ENCODE measurements at places on chromosomes 6 and 20. TPM values are rescaled to one million over a fixed set of nuclear protein-coding genes. Genes with fewer than 3 reads are reported as not detected.

DNA sequence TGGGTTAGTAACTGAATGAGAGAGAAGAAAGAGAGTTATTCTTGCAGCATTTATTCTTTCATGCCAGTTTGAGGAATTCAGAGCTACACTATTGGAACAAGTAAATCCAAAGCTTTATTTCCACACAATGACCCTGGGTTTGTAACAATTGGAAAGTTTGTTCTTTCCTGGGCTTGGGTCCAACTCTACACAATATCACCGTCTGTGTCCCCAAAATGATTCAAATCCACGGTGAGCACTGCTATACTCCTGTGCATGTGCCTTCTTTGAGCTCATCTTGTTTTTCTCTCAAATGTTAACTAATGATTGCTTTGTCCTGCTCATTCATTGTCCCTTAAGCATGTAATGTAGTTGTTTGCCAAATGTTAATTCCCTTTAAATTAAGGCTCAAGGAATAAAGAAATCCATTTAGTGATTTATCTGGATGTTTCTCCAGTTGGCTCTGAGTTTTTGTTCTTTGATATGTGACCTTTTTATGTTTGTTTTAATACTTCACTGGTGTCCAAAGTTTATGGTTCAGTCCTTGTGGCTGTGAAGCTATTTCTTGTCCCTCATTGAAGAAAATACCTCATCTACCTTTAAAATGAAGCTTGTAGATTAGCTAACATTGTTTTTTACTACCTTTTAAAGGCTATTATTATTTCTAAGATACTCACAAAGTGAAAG lies 20.5 kb upstream of the CRISP3 start:
- no peak for DNase-seq
- H3K27me3 ChIP-seq = no peaks in the 10 kb centered on the region
- H3K4me3 ChIP-seq = no peak overlapping the region
- H3K36me3 ChIP-seq = no peaks in the 10 kb centered on the region
- no peaks in the 10 kb centered on the region for H3K4me1 ChIP-seq

DNA sequence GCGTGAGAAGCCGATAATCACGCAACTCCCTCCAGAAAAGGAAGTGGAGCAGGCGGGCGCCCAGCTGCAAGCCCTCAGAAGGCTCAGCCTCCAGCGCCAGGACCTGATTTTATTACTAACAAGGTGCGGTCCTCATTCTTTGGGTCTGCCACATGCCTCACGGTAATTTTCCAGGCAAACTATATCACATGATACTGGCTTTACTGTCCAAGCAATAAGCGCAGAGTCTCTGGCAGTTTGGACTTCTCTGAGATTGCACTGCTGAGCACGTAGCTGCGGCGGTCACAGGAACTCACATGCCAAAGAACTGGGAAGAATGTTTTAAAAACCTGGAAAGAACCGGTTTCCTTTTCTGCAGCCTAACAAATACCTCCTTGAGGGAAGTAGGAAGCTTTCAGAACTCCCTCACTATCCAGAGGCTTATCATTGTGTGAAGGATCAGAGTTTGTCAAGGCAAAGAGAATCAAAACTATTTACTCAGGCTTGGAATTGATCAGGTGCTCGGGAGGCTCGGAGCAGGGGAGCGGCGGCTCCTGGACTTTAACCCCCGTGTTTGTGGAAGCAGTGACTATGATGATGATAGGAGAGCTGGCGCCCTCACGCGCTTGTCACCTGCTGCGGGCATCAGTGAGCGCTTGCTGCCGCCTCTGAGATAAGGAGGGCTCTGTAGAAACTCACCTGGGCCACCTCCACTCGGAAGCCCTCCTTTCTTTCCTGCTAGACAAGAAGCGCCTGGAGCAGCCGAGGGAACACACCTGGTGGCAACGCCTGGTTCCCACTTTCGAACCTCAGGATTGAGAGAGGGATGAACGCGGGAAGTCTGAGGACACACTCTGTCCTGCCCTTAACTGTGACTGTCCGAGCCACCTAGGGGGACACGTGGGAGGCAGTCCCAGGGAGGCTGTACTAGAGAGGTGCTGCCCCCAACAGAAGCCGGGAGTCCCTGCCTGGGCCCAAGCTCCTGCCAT lies 27.2 kb upstream of the SYNJ2 start:
- no peak overlapping the region for H3K4me3 ChIP-seq
- no peak for DNase-seq
- peaks cover 17% of the 10 kb centered on the region for H3K27me3 ChIP-seq
- no peak overlapping the region for H3K27ac ChIP-seq
- H3K36me3 ChIP-seq = peaks cover 10% of the 10 kb centered on the region

- H3K36me3 ChIP-seq = peaks cover 3% of the 10 kb centered on the region
- H3K4me1 ChIP-seq = no peaks in the 10 kb centered on the region
- no peak for DNase-seq
- peaks cover 5% of the 10 kb centered on the region for H3K27me3 ChIP-seq
Observed at GRCh38 chr6:119482850-119483285, 133.3 kb upstream of the MAN1A1 start.

DNA sequence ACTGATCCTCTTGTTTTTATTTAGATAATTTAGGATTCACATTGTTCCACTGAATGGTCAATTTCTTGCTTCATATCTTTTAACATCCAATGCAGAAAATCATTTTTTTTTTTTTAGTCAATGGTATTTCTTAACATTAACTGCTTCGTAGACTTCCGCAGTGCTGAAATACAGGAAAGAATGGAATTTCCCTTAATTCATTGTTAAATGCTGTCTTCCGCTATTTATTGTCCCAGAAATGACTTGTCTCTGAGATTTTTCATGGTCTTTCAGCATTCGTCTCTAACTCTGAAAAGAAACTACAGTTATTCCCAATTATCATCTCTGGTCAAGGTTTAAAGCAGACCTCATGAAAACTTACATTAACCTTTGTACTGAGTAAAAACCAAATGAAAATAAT lies 1029.1 kb upstream of the MANEA start:
- no peak overlapping the region for H3K4me3 ChIP-seq
- H3K36me3 ChIP-seq = no peaks in the 10 kb centered on the region
- DNase-seq = no peak
- no peak overlapping the region for H3K27ac ChIP-seq

DNA sequence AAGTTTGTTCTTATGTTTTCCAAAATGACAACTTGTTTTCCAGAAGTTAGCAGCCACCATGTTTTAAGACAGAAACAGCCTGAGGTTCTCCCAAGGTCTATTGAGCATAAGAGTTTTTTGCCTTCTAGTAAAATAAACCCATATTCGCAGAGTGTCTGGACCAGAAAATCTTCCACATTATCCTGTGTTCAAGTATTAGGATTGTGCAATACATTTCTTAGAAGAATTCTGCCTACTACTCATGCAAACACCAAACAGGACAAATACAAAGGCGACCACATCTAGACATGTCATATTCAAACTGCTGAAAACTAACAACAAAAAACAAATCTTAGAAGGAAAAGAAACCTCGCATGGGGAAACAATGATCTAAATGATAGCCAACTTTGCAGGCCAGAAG lies 145.4 kb upstream of the AHI1 start:
- H3K36me3 ChIP-seq = peaks cover 8% of the 10 kb centered on the region
- no peak overlapping the region for H3K4me3 ChIP-seq
- no peaks in the 10 kb centered on the region for H3K27me3 ChIP-seq
- DNase-seq = no peak
- no peak overlapping the region for H3K27ac ChIP-seq

GRCh38 chr6:39416728-39417127 lies 94.2 kb upstream of the KCNK16 start:
- no peaks in the 10 kb centered on the region for H3K36me3 ChIP-seq
- H3K4me3 ChIP-seq = no peak overlapping the region
- H3K27me3 ChIP-seq = no peaks in the 10 kb centered on the region
- no peaks in the 10 kb centered on the region for H3K4me1 ChIP-seq
- H3K27ac ChIP-seq = no peak overlapping the region
- DNase-seq = no peak

- no peaks in the 10 kb centered on the region for H3K27me3 ChIP-seq
- no peaks in the 10 kb centered on the region for H3K4me1 ChIP-seq
- H3K27ac ChIP-seq = no peak overlapping the region
- peak; percentile 33 for DNase-seq
Observed at GRCh38 chr6:64330694-64331307, 695.2 kb downstream of the PHF3 start.

DNA sequence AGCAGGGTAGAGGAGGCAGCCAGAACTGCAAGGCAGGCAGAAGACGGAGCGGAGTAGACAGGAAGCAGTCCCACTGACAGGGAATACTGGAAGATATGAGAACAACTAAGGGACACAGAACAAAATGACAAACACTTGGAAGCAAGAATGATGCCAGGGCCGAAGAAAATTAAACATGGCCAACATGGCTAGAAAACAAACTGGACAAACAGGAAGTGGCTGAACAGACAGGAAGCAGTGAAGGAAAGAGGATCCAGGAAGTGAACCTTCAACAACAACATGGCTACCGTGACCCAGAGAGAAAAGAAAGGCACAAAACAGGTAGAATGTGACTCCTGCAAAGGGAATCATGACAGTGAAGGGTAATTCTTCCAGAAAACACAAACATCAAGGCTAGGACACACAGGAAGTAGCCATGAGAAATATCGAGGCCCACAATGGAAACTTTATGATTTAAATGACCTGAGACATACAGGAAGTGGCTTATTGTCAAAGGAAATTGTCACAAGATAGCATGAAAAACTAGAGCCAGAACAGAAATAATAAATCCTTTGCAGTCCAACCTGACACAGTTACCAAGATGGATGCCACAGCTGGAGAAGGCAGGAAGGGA lies 9.1 kb downstream of the COL11A2 start:
- H3K27me3 ChIP-seq = peaks cover 10% of the 10 kb centered on the region
- DNase-seq = peak; percentile 38
- H3K4me1 ChIP-seq = peaks cover 21% of the 10 kb centered on the region

Gene LAMA5
- total RNA-seq = 0.67 TPM

Gene PPP1R16B
- total RNA-seq = 67.4 TPM

Gene LY6G6C
- total RNA-seq = not detected

Gene FAM83D
- 22.6 TPM for total RNA-seq

Gene UNC93A
- not detected for total RNA-seq

Gene NKAIN4
- not detected for total RNA-seq

Gene MAS1
- not detected for total RNA-seq

Data from activated CD4-positive, alpha-beta T cell treated with anti-CD3 and anti-CD28 coated beads, Interleukin-2, amount 10 ng/mL, durations not matched to agents 7 days and 5 days (primary cell).